ENCODE measurements at places on chromosomes 4 and X.
A peak's percentile ranks its signal among the peaks of the same experiment; 100 is the strongest.

- DNase-seq: peak; percentile 2
Observed at GRCh38 chr4:100421361-100421978, 96.4 kb downstream of the EMCN start.

- DNase-seq: no peak
Observed at GRCh38 chr4:176499518-176499917, 179.8 kb downstream of the SPCS3 start.

DNA sequence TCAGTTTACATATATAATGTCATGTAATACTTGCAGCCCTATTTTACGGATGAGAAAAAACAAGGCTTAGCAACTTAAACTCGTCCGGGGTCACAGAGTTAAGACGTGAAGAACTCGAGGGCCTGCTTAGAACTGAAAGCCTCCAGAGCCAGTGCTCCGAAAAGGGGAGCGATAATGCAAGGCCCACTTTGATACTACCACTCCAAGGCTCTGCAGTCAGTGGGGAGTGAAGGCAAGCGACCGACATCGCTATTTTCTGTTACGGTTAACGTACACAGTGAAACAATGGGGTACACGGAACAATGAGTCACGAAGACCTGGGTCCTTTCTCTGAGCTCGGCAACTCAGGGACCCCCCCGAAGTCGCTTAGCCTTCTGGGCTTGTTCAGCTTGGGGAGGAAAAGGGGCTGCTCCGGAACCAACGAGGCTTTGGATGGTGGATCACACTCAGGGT is 965 bp downstream of the PPA2 start:
- no peak for DNase-seq

GRCh38 chrX:124348885-124349453 is 2.6 kb downstream of the SH2D1A start:
- DNase-seq: no peak

DNA sequence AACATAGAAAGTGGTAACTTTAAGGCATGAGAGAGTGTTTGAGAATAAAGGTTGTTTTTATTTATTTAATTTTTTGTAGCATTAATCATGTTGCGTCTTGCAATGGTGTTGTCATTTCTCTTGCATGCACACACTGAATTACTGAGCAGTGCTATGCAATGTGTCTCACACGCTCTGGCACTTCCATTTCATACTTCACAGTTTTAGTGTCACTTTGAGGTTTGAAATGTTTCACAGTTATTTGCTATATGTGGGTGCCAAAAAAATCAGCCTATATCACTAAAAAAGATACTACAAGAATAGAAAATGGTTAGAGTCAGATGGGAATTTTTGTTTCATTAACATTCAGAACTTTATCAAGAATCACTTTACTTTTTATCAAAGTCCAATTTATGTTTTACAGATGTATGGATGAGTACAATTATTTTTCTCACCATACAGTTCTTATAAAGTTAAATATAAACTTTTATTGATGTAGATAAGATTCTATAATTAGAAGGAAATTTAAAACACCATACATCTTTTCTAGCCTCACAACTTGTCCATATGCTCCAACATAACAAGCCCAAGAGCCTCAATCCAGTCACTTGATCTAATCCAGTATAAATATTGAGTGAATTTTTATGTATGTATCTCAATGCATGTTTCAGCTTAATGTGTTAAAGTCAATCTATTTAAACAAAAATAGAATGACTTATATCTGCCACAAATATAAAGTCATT is 114.0 kb downstream of the IQCM start:
- no peak for DNase-seq

DNA sequence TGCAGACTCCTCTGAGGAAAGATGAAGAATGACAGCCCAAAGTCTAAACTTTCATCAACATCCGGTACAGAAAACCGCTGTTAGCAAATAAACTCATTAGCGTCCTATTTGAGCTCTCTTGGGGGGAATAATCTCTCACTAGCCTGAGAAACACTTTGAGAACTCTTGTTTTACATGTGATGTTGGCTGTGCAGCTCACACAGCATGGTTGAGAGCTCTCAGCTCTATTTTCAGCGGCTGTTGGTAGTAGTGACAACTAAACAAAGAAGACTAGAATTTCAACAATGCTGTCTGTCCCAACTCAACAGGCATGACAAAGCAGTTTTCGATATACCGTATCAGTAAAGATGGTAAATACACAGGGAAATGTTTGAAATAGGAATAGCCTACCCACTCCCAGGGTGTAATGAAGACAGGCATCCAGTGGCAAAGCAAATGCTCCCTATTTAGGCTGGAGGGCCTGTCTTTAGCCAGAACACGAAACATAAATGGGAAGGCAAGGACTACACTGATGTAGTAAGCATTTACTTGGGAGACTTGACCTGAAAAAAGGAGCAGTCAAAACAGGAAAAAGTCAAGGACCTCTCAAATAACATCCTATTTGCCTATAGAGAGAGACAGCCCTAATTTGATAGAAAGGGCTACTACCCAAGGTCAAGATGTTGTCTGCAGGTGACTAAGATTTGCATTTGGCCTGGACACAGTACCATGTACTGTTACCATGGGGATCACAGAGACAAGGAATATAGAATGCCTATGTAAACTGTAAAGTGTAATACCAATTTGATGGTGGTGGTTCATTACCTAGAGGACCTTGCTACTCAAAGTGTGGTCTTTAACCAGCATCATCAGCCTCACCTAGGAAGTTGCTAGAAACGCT is 60.4 kb downstream of the PPEF2 start:
- no peak for DNase-seq

GRCh38 chrX:42771506-42772335 is 6.2 kb downstream of the PPP1R2C start:
- DNase-seq: no peak

- DNase-seq: no peak
Observed at GRCh38 chrX:47217121-47217851, 1.2 kb upstream of the CDK16 start.

DNA sequence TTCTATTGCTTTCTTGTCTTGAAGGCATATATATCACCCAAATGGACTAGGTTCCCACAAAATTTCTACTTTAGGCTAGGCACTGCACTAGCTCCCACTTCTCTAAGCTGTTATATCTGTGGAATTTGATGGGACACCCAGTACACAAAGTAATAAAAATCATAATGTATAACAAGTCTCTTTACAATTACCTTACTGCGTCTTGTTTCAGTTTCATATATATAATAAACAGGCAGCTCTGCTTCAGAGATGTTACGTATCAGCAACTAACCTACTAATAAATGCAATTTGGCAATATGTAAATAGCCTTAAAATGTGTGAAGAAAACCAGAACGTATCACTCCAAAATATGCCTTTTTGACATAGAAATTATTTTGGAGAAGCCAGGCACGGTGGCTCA is 42.0 kb upstream of the UGDH start:
- no peak for DNase-seq

DNA sequence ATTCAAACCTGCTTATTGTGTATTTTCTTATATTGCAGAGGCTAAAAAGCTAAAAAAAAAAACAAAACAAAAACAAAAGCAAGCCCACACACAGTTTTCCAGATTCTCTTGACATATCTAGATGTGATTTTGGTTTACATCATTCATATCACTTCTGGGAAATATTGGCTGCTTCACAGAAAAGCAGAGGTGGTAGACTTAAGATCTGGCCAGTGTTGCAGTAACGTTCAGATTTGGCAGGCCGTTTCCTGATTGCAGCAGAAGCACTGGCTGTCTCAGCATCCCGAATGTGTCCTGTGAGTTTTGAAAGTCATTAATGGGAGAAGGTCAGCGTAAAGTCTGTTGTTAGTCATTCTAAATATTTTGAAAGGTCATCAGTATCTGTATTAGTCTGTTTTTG is 2062.0 kb downstream of the ARAP2 start:
- DNase-seq: no peak

- DNase-seq: no peak
Observed at GRCh38 chrX:94908171-94908570, 1234.2 kb downstream of the FAM133A start.

- peak; percentile 31 for DNase-seq
Observed at GRCh38 chrX:96721354-96721753, 36.7 kb downstream of the DIAPH2 start.

GRCh38 chr4:157075811-157076577 is at the start of gene GLRB:
GLRB (plus strand) TSS chr4:157076150; CDS start chr4:157078025, 1,875 bp downstream.
- DNase-seq: peak; percentile 38

- DNase-seq: no peak
Observed at GRCh38 chr4:122285285-122285684, 93.5 kb upstream of the ADAD1 start.

DNA sequence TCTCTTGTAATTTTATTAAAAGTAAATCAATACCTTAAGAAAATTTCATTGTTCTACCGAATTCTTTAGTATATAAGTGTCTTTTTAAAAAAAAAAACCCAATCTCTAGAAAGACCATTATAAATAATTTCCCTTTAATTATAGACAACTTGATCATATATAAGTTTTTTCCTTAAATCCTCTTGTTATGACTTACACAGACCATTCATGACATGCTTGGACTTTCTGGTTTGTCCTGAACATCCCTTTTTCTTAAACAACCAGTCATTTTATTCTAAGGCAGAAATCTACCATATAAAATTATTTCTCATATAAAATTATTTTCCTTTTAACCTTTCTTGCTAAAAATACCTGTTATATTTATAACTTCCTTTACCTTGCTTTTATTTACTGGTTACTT is 15.4 kb upstream of the FHDC1 start:
- DNase-seq: no peak

DNA sequence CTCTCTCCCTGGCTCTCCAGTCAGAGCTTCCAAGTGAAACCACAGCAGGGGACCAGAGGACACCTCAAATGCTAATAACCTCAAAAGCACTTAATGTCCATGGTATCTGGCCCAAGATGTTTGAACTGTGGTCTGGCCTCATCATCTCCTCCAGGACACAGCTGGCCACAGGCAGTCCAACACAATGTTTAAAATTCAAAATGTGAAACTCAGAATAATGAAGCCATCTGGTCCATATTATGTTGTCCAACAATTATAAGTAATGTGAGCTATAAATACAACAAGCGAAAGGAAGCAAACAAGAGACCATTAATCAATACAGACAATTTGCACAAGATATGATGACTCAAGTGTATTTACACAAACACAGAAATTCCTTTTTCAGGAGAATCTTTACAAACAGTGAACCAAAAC is 90.7 kb upstream of the S100G start:
- no peak for DNase-seq

- no peak for DNase-seq
Observed at GRCh38 chr4:172980219-172980618, 188.4 kb upstream of the GALNT7 start.

DNA sequence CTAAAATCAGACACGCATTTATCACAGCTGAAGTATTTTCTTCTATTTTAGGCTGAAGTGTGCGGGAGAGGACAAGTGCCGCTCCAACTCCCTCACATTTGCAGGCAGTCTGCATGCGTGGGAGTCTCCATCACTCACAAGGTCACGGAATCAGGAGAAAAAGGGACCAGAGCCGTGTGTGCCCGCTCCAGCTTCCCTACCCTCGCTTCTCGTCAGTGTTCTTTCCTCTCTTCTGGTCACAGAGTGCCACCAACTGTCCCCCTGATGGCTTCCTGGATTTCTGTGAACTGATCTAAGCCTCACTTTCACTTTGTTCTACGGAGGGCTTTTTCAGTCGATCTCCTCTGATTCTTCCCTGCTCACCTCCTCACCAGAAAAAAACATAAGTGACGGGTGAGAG is 407.4 kb upstream of the AADAT start:
- no peak for DNase-seq

DNA sequence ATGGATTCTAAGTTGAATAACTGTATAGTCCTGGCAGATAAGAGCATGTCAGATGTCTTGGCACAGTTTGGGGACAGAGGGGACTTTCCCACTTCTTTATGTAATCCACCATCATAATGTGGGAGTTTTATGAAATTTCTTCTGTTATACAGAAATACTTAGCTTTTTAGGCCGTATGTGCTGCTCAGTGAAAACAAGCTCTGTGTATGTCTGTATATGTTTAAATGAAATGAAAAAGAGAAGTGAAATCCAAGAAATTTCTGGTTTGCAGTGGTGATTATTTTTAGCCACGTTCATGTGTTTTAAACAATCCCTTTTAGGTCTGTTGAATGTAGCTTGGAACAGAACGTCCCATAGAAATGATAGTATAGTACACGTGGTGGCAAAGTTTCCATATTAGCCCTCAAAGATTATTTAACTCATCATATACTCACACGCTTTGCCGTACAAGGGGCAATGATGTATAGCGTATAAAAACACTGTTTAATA is 41.0 kb downstream of the GAB1 start:
- no peak for DNase-seq

- DNase-seq: no peak
Observed at GRCh38 chr4:6498511-6499237, 26.3 kb upstream of the PPP2R2C start.

DNA sequence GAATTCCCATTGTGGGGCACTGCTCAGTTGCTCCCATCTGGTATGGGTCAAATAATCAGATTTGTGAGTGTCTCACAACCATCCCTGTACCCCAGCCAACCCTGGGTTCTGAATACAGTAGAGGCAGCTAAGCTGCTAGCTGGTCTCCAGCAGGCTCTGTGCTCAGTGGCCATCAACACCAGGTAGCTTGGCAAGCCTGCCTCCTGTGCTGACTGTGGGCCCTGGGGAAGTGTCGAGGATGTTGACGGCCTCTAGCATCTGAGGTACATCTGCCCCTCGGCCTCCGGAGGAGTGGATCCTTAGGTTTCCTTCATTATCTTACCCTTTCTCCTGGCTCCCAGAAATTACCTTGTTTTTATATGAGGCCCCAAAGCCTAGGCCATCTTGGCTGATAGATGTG is 13.3 kb downstream of the RNF4 start:
- no peak for DNase-seq

GRCh38 chr4:174107746-174108354 is 175.6 kb downstream of the FBXO8 start:
- DNase-seq: no peak

DNA sequence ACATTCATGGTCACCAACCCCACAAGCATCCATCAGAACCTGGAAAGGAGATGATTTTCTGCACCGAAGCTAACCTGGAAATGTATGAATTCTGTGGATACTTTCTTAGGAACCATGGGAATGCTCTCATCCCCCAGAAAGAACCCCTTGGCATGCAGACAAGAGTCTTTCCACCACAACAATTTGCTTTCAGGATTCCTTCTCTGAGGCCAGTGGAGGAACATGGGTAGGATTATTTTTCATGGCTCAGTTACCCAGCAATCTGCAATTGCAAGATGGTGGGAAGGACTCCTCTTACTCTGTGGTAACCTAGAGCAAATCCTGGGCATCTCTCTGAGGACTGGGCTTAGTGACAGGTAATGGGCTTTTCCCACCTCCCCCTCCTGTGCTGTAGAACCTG is 131.9 kb upstream of the MSX1 start:
- no peak for DNase-seq

DNA sequence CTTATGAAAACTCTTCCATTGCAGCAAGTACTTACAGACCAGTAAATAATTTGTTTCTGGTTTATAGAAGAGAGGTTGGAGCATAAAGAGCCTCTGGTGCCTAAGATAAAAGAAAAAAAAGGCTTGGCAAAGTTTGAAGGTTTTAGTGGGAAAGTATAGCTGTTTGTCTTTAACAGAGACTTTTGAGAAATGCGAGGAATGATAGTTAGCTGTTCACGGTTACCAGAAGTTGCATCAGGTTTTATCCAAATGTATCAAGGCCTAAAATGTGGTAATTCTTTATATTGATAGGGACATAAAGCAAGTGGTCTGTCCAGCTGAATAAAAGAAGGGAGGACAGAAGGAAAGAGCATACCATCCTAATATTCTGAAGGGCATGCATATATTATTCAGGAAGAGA is 29.3 kb downstream of the RAP1GDS1 start:
- DNase-seq: no peak

Data from GM13977 (cell line).